Placental pericyte (primary cell): ENCODE measurements at places on chromosomes 1 and 21. TPM values are rescaled to one million over a fixed set of nuclear protein-coding genes. Genes with fewer than 3 reads are reported as not detected.

DIO1 gene
- not detected in 2 replicates for total RNA-seq

KRTAP7-1 gene
- not detected in 2 replicates for total RNA-seq

CHIA gene
- total RNA-seq: not detected in 2 replicates

GSTM1 gene
- total RNA-seq: not detected in 2 replicates

DNAJC6 gene
- total RNA-seq: 2.4 and 7.2 TPM in 2 replicates

TBX15 gene
- under 0.01 and 0.14 TPM in 2 replicates for total RNA-seq

PDC gene
- 0.29 TPM in 1 of 2 replicates, not detected in the other for total RNA-seq

ALX3 gene
- not detected in 2 replicates for total RNA-seq
